T-helper 2 cell treated with Interferon-gamma antibody and Interleukin-4, amounts not matched to agents 5 μg/mL and 100 μg/mL, for 36 hours (primary cell): ENCODE measurements at places on chromosomes 1 and 21.

DNA sequence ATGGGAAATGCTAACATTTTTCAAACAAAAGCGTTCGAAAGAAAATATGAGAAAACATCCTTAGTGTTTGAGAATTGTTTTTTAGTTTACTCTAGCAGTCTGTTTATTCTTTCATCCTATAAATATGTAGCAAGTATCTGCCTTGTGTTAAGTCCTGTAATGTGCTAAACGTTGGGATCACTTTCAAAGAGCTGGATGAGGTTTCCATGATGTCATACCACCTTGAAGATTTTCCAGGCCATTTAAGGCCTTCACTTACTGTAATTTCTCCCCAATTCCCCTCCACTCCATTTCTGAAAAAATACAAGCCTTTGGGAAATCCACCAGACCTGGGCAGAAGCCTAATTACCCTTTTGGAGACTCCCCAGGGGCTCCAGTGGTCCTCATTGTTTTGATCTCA lies 24.2 kb upstream of the CTBS start:
- no peak for DNase-seq

- DNase-seq, result no peak
Observed at GRCh38 chr1:232793944-232794343, 11.3 kb upstream of the MAP10 start.

GRCh38 chr1:28592321-28593071 lies 431 bp downstream of the RAB42 start:
- no peak for DNase-seq

- no peak for DNase-seq
Observed at GRCh38 chr1:108861566-108861965, 4.7 kb upstream of the AKNAD1 start.

DNA sequence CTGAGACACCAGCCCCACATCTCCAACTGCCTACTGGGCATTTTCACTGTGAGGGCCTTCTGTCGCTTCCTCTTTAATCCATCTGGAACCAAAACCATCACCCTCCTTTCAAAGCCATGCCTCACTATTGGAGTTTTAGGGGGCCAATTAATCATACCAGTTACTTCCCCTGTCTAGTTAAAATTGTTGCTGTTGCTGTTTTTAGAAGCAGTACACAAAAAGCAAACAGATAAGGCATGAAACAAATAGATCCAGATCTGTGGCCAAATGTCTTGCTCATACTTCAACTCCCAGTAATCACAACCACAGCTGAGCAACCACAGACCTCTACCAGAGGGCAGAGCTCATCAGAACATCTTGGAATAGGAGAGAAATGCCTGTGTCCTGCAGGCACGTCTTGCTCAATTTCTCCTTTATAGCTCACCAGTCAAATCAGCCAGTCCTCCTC lies 133.8 kb upstream of the C1orf105 start:
- DNase-seq, result peak; percentile 42

- peak; percentile 59 for DNase-seq
Observed at GRCh38 chr21:32412162-32413014, at the start of gene EVA1C. Gene EVA1C (plus strand): TSS chr21:32412706. CDS start chr21:32412854, 148 bp downstream.

DNA sequence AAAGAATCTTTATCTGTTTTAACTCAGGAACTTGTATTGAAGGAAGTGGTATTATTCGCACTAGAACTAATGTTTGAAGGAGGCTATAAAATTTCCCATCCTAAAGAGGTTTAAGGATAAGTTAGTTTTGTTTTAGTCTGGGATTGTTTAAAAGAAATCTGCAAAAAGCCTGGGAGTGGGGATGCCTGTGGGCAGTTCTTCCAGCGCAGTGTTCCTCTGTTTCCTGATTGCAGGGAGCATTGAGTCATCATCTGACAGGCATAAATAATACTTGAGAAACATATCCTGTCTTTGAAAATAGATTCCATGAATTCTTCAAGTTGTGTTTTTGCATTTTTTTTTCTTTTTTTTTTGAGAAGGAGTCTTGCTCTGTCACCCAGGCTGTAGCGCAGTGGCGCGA lies 350.8 kb upstream of the PTBP2 start:
- no peak for DNase-seq

GRCh38 chr1:1299686-1300351 lies 7.9 kb downstream of the ACAP3 start:
- DNase-seq, result no peak

DNA sequence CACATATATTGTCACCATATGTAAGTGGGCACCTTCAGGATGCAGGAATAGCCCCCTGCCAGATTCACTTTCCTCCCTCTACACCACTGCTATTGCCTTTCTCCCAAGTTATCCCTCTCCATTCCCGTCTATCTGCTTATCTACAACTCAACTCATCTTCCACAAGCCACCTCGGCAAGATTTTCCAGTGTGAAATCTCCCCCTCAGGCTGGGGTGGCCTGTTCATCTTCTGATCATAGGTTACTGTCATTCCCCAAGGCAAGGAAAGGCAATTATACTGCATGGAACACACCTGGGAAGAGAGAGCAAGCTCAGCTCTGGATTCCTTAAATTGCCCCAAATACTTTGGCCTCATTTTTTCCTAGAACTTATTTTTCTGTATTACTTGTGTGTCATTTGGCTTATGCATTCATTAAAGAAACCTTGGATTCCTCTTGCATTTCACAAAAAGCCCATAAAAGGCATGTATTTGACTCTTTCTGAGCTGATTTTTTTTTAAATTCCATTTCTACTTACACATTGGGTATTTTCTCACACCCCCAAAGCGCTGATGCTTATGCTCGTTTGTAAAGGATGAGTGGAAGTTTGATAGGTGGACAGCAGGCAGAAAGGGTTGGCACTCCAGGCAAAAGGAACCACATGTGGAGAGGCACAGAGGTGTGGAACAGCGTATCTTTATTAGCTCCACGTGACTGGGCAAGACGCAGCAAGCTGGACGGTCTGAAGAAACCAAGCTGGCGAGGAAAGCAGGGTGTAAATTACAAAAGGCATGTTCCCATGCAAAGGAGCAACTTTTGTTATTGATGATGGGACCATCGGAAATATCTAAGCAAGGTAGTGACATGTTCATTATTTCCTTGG lies 169.7 kb upstream of the RAB4A start:
- DNase-seq, result no peak

GRCh38 chr1:164953098-164953497 lies 394.1 kb downstream of the PBX1 start:
- no peak for DNase-seq

GRCh38 chr1:56569661-56570060 lies 9.7 kb downstream of the PLPP3 start:
- no peak for DNase-seq

DNA sequence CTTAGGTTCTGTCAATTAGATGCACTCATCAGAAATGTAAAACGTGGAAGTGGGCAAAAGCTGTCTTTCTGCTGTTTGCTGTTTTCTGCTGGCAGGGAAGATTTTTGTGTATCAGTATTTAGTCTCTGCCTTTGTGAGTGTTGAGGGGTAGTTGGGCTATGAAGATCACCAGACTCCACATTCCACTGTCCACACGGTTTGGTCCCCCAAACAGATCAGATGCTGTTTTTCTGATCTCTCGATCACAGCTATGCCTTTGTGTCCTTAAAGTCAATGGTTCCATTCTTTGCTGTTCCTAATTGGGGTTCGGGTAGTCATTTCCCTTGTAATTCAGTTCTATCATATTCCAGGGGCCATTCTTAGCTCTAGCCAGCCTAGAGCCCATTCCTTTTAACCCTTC lies 27.0 kb upstream of the NPL start:
- DNase-seq, result no peak
